ENCODE measurements at places on chromosomes 2 and 18.

- DNase-seq = no peak
Measured at GRCh38 chr2:213227458-213227857, 56.8 kb upstream of the SPAG16 start.

DNA sequence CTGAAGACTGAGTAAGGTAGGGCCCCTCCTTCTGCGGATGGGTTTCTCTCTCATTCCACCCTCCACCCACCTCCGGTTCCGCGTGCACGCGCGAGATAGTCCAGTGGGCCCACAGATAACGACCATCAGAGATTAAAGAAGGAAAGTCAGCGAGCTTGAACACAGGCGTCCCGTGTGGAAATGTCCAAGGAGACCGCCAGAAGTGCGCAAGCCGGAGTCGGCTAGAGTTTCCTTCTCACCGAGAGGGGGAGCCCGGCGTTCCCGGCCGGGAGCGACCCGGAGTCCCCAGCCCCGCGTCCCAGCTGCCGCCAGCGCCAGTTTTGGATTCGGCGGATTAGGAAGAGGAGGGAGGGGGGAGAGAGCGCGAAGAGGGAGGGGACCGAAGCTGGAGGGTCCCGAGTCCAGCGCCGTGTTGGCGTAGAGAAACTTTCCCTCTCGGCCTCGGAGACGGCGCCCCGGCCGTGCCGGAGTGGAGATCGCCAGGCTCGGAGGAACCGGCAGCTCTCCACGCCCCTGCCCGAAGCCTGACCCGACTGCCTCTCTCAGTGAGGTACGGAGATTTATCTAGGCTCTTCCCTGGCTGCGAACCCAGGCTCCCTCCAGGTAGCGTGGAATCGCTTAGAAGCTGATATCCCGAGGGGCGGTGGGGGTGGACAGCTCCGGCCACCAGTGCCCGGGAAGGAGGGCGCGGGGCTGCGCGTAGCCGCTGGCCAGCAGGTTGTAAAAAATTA, at the start of gene GULP1:
Gene GULP1 (plus strand): TSS at position 258 of the 731 bp plus-strand sequence. CDS start 185,829 bp downstream, outside the sequence.
- DNase-seq = no peak

GRCh38 chr2:151347294-151347693, 10.1 kb upstream of the TNFAIP6 start:
- DNase-seq = no peak

GRCh38 chr18:48590678-48591077, 51.8 kb downstream of the CTIF start:
- DNase-seq = no peak

- no peak for DNase-seq
Measured at GRCh38 chr2:71223767-71224333, 3.1 kb downstream of the PAIP2B start.
